CD4-positive, alpha-beta T cell treated with Interleukin-17A for 4 hours (primary cell): ENCODE measurements at places on chromosomes 3 and 15.

DNA sequence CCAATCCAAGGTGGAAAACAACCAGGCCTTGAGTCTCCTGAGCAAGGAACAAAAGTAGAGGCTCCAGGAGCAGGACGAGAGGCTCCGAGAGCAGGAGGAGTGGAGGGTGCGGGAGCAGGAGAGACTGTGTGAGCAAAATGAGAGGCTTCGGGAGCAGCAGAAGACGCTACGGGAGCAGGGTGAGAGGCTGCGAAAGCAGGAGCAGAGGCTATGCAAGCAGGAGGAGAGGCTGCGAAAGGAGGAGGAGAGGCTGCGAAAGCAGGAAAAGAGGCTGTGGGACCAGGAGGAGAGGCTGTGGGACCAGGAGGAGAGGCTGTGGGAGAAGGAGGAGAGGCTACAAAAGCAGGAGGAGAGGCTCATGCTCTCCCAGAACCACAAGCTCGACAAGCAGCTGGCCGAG lies 60.3 kb upstream of the UBE2Q2 start:
- DNase-seq = no peak

DNA sequence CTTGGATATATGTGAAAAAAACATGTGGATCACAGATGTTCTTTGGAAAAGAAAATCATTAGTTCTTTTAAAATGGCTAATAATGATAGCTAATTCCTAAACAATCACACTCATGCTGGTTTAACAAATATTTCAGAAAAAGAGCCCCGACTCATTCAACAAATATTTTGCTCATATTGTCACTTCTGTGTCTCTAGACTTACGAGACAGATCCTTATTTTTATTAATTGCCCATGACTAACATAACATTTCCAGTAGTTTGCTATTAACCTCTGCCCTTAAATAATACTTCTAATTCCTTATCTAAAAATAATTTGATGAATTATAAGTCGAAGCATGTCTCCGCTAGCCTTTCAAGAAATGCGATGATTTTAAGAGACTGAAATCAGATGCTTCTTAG lies 70.4 kb downstream of the SATB1 start:
- DNase-seq = no peak

DNA sequence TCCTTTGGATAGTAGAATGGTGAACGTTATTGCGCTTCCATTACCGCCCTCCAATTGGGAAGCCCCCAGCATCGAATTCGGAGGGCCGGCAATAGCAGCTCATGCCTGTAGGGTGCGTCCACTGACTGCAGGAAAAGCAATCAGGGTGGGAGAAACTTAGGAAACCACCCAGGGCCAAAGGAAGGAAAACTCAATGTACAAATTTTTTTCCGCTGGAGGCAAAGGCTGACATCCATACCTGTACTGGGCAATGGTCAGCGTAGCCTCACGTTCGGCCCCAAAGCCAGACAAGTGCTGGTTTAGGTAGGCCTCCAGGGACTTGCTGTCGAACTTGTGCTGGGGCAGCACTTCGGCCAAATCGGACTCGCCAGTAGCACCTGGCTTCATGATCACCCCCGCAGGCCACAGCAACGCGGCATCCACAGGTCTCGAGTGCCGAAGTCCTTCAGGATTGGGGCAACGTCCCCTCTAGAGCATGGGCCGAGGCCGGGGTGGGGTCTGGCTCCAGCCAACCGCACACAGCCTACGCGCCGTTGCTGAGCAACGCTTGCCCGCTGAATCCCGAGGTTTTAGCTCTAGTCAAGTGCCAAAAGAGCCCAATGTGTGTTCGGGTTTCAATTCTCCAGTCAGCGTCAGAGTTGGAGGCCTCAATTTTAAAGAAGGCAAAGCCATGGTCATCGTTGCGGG lies at the start of gene ACAD11:
TSS of gene ACAD11 (minus strand) at position 445 of the 687 bp plus-strand sequence. CDS start at position 387, 58 bp downstream.
- DNase-seq = peak; percentile 51

GRCh38 chr3:143182866-143183664 lies 63.5 kb downstream of the CHST2 start:
- DNase-seq = no peak

- DNase-seq = no peak
Observed at GRCh38 chr3:123686251-123686650, 101.4 kb upstream of the HACD2 start.
